Inflammatory macrophage treated with lipopolysaccharide for 4 hours (primary cell): ENCODE measurements at places on chromosomes 12 and 14.
A peak's percentile ranks its signal among the peaks of the same experiment; 100 is the strongest.

DNA sequence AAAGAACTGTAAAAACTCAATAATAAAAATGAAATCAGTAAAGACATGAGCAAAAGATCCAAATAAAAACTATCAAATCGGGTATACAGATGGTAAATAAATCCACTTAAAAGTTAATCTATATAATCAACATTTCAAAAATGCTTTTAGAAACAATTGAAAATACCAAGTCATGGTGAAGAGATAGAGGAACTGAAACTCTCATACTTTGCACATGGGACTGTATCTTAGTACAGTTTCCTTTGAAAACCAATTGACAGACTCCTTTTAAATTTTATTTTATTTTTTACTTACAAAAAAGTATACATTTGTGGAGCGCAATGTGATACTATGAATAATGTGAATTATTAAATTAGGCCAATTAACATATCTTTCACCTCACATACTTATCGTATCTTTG, 98.6 kb upstream of the FAR2 start:
- peak; percentile 22 for DNase-seq

DNA sequence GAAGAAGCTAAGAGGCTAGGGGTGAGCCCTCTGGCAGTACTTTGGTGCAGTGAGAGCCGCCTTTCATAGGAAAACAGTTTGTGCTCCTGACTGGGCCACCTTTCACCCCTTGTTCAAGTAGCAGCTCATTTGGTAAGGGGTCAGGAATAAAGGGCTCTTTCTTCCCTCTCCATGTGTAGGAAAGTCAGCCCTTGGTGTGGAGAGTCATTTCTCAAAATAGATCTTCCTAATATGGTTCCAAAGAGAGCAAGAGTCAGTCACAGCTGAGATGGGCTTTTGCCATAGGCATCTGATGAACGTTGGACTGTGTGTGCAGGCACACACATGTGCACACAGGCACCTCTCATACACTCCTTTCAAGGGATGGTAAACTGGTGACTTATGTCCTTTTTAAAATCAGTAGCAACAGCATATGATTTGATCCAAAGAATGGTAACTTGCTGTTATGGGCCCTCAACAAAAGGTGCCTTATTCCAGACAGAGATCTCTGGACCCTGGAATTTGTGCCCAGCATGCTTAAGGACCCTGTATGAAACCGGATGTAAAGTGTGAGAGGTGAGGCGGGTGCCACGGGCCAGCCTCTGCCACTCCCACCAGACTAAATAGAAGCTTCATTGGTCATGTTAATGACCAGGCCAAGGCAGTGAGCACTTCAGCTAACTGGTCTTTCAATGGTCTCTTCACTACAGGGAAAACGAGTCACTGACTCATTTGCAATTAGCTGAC, 16.7 kb upstream of the RIC8B start:
- DNase-seq = no peak

DNA sequence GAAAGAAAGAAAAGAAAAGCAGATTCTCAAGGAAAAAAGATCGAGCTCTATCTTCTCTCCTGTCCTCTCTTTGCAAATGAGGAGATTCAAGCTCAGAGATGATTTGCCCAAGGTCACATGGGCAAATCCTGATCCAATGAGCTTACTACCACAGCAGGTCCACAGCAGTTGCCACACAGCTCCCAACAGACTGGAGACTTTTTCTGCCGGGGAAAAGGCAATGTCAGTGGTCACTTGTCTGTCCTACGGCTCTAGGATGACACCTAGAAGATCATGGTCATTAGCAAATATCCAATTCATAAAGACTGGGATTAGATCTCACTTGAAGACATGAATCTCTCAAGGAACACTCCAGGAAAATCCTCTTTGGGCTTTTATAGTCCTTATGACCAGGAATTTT, 58.8 kb downstream of the TTC7B start:
- no peak for DNase-seq

DNA sequence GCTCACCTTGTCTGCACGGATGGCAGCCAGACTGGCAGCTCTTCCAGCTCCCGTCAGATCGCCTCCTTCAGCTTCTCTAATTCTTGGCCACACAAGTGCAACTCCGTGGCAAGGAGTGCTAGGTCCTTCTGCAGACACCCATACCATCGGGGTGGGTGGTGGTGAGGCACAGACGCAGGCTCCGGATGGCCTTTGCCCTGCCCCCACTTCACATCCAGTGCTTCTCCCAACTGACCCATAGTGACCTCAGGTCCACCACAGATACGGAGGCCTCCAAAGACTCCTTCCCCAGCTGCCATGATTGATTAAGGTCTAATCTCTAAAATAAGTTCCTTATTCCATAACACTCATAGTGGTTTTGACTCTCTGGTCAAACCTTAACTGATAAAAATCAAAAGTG, 19.9 kb upstream of the CD27 start:
- no peak for DNase-seq

- no peak for DNase-seq
These were observed 306.0 kb downstream of the BCL11B start for GRCh38 chr14:98966016-98966415.

GRCh38 chr14:70700955-70701585, 59.4 kb downstream of the TTC9 start:
- peak; percentile 57 for DNase-seq

- peak; percentile 73 for DNase-seq
These were observed 2.7 kb downstream of the MYO1A start for GRCh38 chr12:57046947-57047890.
